ENCODE measurements at places on chromosomes 5 and 9.

- peak; percentile 83 for DNase-seq
Measured at GRCh38 chr9:5569409-5569808, 59.1 kb downstream of the PDCD1LG2 start.

DNA sequence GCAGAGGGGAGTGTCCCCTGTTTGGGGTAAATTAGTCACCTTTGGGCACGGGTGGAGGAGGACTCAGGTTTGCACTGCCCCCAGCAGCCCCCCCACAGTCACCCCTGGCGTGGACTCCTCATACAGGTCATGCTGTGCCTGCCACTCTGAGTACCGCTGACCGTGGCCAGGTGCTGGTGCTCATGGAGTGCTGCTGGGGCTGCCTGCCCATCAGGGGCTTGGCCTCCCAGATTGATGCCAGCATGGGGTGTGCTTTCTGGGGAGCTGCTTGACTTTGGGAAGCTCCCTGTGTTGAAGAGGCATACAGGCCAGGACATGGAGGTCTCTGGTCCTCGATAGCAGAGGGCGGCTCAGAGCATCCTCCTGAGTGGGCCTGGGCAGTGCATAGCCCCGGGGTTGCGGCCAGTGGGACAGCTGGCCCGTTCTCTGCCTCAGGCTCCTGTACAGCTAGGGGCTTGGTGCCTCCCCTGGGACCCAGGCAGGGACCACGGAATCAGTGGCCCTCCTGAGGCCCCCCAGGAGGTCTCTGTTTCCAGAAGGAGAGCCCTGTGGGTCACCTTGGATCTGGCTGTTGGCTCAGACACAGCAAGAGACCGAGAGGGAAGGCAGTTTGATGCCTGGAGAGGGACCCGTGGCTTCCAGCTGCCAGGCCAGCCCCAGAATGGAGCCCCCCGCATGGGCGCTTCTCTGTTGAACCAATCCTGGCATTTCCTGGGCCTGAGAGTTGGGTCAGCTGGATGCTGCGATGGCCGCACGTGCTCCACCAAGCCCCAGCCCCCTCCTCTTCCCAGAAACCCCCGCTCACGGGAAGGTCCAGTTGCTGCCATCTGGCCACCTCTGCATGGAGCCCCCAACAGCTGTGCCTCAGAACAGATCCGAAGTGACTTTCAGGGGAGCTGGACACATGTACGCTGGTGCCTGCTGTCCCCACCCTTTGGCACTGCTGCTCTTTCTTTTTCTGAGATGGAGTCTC is 6.1 kb upstream of the AJM1 start:
- DNase-seq: no peak

DNA sequence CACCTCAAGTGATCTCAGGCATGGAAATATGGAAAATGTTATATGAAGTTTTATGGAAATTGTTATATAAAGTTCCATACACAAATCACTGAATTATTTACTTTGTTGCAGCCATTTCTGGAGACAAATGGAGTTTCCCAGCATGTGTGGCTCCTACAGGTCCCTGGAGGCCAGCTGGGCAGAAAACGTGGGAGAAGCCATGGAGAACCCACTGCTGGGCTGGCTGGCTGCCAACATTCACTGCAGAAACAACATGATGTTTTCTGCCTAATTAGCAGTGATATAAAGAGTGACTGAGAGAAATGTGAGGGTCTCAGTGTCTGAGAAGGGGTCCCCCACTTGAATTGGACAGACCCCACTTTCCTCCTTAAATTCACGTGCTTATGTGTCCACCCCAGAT is 208.8 kb upstream of the IRX2 start:
- no peak for DNase-seq

DNA sequence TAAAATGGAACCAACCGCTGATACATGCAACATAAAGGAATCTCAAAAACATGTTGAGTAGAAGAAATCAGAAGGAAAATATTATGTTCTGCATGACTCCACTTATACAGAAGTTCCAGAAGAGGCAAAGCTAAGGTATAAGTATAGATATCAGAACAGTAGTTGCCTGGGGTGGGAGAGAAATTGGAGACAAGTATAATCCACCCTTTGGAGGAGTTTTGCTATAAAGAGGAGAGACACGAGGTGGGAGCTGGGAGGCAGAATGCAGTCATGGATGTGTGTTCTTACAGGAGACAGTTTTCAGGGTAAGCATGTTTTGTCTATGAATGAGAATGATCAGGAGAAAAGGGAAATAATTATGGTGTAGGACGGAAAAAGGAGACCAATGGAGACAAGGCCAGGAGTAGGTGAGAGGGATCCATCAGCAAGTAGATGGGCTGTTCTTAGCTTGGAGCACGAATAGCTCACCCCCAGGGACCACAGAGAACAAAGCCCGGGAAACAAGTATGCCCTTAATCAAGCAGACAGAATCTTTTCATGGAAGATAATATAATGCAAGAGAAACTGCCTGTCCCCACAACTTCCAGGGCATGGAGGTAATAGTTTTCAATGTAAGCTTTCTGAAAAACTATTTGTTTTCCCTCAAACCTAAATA is 72.2 kb downstream of the MED27 start:
- DNase-seq: no peak

- DNase-seq: no peak
Measured at GRCh38 chr5:102858221-102858620, 103.1 kb downstream of the PAM start.

DNA sequence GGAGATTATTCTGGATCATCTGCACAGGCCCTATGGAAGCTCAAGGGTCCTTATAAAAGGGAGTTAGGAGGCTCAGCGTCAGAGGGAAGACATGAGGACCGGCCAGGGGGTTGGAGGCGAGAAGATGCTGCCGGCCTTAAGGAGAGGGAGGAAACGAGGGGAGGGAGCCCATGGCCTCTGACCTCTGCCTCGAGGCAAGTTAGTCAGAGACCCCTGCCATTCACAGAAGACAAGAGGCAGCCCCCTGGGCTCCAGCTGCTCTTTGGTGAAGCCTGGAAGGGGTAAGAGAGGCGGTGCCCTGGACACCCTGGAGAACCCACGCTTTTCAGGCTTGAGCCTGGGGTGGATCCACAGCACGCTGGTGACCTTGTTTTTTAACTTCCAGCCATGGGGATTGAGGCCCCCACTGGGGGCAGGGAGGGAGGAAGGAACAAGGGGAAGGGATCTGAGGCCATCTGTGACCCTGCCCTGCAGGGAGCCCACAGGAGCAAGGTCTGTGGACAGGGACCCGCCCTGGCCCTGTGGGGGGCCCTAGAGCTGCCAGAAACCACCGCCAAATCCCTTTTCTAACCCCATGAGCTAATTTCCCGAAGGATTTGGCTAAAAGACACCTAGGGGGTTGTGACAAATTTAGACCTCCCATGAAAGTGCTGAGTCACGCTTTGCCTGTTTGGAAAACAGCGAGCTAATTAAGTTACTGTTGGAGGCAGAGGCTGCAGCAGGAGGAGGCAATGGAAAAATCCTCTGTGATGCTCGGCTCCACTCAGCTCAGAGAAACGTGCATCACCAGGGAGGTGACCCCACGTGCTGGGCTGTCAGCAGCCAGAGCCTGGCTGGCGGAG is 49.7 kb downstream of the OLFM1 start:
- no peak for DNase-seq

GRCh38 chr5:62395210-62395950 is 8.3 kb downstream of the DIMT1 start:
- no peak for DNase-seq

DNA sequence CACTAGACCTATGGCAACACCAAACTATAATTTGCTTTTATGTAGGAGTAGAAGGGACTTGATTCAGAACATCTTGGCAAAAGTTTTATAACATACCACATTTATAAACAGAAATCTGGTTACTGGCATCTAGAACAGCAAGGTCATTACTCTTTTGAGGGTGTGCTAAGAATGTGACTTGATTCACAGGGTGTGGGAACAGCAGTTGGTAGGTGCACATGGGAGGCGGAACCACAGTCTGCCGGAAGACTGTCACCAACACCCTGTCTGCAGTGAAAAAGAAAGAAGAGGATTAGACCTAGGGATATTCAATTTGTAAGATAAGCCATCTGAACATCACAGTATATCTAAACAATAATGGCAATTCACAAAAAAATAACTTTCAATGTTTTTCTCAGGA is 23.0 kb downstream of the ELP1 start:
- no peak for DNase-seq

DNA sequence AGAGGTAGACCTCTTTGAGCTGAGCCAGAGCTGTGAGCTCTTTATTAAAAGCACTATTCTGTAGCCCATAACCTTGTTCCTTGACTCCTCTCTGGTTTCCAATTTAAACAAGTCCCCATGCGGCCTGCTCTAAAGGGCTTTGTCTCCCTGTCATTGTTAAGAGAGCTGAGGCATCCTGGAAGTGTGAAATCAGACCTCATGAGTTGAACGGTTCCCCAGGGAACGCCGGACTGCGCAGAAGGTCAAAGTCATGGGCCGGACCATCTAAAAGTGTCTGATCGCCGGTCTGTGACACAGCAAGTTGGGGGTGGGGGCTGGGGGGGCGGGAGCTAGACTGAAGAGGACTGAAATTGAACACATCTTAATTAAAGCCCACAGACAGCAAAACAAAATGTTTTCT is 265.8 kb downstream of the SLF1 start:
- DNase-seq: no peak

- no peak for DNase-seq
Measured at GRCh38 chr9:73863924-73864323, 633.2 kb upstream of the RORB start.

DNA sequence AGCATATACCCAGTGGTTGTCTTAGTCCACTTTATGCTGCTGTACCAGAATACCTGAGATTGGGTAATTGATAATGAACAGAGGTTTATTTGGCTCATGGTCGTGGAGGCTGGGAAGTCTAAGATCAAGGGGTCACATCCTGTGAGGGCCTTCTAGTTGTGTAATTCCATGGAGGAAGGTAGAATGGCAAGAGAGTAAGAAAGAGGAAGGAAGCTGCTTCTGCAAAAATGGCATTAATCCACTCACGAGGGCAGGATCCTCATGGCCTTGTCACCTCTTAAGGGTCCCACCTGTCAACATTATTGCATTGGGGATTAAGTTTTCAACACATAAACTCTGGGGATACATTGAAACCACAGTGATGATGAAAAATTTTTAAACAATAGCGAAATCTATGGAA is 17.0 kb downstream of the BTNL8 start:
- no peak for DNase-seq

DNA sequence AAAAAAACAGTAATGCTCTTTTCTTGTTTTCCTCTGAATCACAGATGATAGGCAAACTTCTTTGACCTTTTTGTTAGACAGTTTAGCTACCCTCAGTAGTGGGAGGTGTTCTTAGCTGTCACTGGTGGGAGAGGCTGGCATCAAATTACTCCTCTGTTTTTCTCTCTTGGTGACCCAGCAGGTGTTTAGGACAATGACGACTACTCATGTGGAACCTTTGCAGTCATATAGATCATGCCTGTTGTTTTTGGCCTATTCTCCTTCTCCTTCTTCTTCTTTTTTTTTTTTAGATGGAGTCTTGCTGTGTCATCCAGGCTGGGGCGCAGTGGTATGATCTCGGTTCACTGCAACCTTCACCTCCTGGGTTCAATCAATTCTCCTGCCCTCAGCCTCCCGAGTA is 15.4 kb upstream of the NPR2 start:
- DNase-seq: peak; percentile 22

DNA sequence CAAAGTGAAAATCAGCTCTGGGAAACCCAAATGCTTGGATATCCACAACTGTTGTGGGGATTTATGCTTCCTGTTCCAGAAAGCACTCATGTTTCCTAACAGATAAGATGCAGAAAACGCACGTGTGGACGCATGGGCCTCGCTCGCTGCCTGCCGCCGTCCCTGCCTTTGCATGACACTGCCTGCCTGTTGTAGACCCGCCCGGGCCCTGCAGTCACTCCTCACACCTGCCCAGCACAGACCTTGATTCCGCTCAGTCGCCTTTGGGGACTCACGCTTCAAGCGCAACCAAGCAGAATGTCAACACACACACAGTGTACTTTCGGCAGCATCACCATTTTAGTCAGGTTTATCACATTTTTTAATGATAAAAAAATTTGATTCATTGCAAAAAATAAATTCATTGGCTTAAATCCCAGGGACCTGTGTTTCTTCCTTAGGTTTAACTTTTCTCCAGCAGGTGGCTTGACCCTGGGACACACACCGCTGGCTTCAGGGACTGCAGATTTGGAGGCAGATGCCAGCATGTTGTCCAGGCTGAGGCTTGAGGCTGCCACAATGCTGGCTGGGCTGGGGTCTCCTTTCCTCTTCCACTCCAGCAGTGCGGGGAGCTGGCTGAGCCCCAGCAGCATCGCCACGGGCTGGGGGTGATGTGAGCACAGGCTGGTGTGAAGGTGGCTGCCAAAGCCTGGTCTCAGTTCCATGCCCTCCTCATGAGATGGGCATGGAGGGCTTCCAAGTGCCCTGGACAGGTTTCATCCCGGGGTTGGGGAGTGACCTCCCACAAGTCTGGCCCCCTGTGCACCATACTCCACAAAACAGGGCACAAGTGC is 416.9 kb upstream of the IRX4 start:
- DNase-seq: no peak

DNA sequence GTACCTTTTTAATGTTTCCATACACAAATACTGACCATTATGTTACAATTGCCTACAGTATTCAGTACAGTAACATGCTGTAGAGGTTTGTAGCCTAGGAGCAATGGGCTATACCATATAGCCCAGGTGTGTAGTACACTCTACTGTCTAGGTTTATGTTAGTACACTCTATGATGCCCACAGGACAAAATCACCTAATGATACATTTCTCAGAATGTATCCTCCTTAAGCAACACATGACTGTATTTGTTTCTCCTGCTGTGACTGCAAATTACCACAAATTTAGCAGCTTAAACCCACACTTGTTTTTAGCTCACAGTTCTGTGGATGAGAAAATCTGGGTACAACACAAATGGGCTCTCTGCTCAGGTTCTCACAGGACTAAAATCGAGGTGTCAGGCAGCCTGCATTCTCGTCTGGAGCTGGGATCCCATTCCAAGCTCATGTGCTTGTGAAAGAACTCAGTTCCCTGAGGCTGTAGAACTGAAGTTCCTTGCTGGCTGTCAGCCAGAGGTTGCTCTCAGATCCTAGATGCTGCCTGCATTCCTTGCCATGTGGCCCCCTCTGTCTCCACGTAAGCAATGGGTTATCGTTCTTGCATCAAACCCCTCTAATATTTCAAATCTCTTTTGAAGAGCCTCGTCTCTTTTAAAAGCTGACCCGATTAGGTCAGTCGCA is 38.6 kb upstream of the PIK3R1 start:
- no peak for DNase-seq

DNA sequence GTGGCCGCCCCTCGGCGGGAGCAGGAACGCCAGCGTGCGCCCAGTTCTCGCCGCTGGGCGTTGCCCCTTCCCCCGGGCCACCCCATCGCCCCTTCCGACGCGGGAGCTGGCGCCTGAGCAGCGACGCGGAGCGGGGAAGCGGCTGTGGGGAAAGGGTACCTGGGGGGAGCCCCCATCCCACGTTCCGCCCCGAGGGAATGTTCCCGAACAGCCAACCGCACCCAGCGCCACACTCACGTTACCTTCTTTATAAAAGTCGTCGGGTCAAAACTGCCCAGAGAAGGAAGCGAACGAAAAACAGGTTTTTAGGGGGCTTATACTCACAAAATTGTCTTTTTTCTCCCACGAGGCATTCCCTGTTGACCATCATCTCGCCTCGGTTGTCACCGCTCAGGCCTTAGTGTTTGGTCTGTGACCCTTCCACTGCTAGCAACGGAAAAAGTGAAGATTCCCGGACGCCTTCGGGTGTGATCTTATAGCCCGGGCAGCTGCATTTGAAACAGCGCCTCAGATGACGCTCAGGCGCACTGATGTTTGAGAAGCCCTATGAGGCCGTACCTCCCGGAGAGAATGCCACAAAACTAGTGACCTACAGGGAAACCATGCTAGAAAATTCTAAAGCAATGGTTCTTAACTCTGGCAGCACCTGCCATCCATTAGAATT is 475 bp upstream of the GOLM1 start:
- peak; percentile 60 for DNase-seq

Measured in inflammatory macrophage treated with lipopolysaccharide for 4 hours (primary cell).